ENCODE measurements at places on chromosomes 4 and X.

DNA sequence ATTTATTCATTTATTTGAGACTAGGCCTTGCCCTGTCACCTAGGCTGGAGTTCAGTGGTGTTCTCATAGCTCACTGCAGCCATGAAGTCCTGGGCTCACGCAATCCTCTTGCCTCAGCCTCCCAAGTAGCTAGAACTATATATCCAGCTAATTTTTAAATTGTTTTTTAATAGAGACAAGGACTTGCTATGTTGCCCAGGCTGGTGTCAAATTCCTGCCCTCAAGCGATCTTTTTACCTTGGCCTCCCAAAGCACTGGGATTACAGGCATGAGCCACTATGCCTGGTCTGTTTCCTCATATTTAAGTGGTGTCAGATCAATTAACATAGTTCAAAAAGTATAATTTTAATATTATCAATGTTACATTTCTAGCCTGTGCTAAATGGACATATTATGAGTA, 68.5 kb downstream of the AFF1 start:
- DNase-seq: no peak

DNA sequence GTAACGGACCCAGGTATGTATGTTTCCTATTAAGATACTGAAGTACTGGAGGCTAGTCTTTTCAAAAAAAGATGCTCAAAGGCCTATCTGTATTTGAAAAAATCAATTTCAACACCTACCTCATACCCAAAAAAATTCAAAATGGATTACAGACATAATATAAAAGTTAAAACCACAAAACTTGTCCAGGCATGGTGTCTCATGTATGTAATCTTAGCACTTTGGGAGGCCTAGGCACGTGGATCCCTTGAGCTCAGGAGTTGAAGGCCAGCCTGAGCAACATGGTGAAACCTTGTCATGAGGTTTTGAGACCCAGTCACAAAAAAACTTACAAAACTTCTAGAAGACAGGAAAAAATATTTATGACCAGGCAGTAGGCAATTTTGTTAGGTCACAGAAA, 16.7 kb downstream of the RBMX start:
- no peak for DNase-seq

DNA sequence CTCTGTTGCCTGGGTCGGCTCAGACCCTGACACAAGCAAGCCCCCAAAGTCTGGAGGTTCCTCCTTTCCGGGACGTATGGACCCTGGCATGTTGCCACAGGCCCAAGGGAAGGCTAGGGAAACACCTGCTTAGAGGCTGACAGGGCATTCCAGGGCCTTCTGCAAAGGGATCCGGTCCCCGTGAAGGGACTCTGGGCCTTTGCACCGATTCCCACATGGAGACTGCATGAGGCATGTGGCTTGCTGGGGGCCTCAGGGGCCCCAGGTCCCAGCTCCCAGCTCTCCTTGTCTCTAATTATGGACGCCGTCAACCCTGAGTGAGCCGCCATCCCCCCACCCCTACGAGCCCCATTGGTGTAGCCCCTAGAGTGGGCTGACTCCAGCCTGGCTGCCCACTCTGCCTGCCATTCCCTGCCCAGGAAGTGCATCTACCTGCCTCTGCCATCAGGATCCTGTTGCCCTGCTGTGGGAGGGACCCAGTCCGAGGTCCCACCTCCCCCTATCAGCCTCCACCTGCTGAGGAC, 4.2 kb upstream of the RGS12 start:
- DNase-seq: no peak

DNA sequence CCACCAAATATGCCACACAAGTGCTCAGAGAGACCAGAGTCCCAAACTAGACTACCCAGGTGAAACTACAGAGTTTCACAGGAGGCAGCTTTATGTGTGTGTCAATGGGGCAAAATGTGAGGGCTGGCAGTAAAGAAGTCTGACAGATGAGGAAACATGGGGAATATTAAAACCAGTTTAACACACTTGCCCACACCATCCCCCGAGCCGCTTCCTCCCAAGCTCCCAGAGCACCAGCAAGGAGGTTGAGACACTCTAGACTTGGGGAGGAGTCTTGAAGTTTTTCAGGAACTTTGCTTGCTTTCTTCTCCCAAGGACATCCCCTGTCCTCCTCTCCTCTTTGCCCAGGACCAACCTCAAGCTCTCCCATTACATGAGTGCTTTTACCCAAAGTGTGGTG, 94.7 kb upstream of the SPRY1 start:
- DNase-seq: no peak

- no peak for DNase-seq
Measured at GRCh38 chrX:119008110-119008744, 33.8 kb downstream of the LONRF3 start.

GRCh38 chr4:103497692-103498091, 222.1 kb downstream of the TACR3 start:
- DNase-seq: no peak

DNA sequence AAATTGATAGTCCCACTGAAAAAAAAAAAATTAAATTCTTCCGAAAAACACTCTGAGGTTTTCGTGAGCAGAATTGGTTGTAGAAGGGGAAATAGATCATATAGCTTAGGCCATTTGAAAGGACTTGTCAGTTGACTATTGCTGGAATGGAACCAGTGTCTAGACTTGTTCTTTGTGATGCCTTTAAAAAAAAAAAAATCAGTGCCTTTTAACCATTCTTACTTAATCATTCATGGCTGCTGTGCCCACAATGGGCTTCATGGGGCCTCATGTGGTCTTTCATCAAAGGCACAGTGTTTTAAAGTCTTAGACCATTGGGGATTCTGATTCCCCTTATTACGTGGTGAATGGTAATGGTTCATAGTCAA, 139.3 kb downstream of the AFF1 start:
- DNase-seq: no peak

DNA sequence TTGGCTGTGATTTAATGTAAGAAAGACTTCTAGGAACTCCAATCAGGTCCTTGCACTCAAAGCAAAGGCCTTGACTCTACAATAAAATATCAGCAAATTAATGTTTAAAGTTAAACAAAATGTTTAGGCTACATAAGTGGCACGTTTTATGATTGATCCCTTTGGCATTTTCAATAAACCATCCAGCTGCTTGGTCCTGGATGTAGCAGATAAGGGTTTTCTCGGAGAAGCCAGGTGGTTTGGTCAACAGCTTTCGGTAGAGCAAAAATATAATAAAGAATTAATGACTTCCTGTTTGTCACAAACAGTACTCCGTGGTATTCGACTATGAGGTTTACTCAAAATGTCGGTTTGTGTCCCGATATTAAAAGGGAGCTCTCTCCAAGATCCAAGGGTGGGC, 95.8 kb downstream of the GEMIN8 start:
- DNase-seq: no peak

GRCh38 chrX:98191003-98191402, 1307.3 kb downstream of the RPA4 start:
- no peak for DNase-seq

DNA sequence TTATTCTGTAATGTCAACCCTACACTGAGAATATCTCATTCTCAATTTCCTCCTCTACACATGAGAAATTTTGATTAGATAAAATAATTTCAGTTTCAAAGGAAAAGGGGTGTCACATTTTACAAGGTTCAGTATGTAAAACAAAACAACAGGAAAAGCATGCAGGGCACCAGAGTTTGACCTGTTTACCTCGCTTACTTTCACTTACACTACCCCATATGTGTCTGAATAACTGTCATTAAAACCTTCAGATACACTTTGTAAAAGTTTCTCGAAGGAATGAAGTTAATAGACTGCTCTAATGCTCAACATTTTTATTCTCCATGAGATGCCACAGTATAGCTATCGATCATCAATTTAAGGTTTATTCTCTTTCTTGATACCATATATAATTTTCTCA, 12.3 kb upstream of the PCDH10 start:
- DNase-seq: no peak
